ENCODE measurements at places on chromosomes 2 and 18.

- no peak for DNase-seq
Observed at GRCh38 chr2:54809819-54810218, 86.4 kb downstream of the EML6 start.

GRCh38 chr2:111159641-111160040, 38.9 kb downstream of the BCL2L11 start:
- DNase-seq: no peak

DNA sequence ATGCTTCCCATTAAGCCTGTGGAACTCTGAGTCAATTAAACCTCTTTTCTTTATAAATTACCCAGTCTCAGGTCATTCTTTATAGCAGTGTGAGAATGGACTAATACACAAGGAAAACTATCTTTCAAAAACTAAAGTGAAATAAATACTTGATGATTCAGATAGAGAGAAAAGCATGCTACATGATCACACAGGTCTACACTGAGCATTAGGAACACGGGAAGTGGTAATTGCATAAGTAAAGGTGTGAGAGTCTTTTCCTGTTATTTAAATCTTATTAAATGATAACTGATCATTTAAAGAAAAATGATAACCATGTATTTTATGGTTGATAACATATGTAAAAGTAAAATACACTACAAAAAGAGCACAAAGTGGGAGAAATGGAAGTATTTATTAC, 812.0 kb upstream of the RAB6C start:
- no peak for DNase-seq

DNA sequence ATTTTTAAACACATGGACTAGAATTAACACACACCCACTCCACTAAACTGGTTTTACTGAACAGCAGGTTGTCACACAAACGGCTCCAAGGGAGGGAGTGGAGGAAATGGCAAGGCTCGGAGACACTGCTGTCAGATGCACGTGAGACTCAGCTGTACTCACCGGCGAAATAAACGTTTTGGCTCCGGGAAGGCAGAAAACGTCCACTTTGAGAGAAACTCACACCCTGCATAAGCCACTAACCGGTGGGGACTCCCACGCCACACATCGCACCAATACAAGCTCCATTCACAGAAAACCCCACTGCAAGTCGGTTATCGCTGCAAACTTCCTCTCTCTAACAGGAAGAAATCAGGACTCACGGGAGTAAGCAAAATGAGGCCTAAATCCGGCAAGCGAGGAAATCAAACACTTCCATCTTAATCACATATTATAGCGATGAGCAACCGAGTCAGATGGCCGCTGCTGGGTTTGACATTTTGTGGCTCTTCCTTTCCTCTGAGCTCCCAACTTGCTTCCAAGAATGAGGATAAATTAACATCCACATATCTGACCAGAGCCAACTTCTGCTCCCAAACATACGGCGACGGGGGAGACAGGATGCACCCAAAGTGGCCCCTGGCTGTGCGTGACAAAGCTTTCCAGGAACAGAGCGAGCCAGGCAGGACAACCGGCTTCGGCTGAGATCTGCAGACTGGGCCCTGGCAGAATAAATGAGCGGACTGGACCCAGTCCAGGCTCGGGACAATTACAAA, 63.5 kb downstream of the HDAC4 start:
- no peak for DNase-seq

DNA sequence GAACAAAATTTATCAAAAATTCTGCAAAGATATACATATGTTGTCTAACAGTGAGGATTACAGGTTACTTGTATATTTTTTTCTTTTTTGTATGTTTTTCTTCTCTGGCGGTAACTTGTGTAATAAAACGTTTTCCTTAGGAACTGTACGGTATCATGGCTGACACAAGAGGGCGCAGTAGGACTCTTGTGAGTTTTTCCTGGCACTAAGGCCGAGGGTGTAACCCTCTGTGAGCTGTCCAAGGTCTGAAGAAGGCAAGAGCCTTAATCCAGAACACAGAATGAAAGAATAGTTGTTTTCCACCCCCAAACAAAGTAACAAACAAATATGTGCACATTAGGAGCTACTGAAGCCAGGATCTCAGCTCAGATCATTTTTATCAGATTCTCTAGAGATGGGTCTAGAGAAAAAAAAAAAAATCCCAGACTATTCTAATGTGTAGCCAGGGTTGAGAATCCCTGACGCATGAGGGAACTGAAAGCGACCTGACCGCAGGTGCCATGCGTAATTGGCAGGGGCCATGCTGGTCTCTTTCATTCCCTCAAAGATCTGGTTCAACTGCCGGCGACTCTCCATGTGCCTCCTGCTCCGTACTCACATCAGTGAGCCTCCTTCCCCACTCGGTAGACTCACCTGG, 27.0 kb downstream of the TMEM200C start:
- DNase-seq: no peak

All from spleen (tissue), 13 donors.